ENCODE measurements at places on chromosomes 7 and 10.

DNA sequence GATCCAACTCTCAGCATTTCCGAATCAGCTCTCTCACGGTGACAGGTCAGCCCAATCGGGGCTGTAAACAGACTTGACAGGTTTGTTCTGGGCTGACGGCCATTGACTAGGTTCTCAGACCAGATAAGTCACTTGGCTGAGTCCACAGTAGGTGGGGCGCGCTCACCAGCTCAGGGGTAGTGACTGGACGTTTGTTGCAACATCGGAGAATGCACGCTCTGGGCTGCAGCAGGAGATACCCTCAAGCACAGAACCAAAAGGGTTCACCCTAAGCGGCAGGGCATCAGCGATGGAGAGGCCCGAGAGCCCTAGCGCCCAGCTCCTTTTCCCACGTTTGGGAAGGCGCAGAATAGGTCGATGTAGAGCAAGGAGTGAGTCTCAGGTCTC, 1.8 kb downstream of the KLLN start:
- no peak for DNase-seq

DNA sequence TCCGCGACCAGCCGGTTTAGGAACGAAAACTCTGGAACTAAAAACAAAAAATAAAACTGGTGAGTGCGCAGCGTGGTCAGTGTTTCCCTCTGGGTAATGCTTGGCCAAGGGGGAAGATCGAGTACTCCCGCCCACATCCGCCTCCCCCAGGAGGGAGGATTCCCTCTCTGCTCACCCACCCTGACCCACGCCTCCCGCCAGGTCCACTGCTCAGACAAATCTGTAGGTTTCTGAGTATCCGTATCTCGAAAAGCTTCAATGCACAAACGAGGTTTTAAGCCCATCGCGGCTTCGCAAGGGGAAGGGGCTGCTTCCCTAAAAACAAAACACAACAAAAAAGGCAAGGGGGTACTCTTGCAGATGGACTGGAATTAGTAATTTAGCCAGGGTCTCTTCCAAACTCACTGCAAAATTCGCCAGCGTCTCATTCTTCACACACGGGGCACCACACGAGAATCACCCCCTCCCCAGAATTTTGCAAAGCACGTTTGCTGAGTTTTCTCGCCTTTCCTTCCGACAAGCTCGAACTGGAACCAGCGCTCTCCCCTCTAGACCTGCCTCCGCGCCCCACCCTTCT, 75.2 kb downstream of the INSIG1 start:
- no peak for DNase-seq

GRCh38 chr10:37975401-37975991, 951 bp downstream of the ZNF25 start:
- no peak for DNase-seq

DNA sequence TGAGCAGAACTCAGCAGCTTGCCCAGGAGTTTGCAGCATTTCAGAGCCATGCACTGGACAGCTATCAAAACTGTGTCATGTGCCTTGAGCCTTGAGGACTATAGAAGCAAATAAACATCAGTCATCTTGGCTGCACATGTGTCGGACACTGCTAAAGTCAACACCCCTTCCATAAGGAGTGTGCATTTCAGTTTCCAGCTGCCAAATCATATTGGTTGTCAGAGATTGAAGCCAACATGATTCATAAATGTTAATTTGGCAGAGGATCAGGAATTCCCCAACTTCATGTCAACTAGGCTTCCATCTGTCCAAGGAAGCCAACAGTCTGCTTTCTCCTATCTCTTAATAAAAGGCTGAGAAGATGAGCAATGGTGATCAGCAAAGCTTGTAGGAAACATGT, 32.8 kb downstream of the SLC16A12 start:
- no peak for DNase-seq

DNA sequence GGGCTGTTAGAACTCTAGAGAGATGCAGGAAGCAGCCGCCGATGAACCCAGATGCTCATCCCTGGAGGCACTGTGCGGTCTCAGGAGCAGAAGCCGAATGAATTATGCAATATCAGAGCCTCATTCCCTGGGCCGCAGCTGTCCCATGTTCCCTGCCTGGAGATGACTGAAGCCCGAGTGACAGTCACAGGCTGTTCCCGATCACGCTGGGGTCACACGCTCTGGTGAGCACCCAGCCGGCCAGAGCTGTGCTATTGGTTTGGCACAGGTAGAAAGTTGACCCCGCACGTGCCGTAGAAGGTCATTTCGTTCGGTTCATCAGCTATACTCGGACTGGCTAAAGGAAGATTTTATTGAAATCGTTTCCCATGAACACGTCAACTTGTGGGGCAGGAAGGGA, 140.5 kb upstream of the SH2B2 start:
- DNase-seq: peak; percentile 9

DNA sequence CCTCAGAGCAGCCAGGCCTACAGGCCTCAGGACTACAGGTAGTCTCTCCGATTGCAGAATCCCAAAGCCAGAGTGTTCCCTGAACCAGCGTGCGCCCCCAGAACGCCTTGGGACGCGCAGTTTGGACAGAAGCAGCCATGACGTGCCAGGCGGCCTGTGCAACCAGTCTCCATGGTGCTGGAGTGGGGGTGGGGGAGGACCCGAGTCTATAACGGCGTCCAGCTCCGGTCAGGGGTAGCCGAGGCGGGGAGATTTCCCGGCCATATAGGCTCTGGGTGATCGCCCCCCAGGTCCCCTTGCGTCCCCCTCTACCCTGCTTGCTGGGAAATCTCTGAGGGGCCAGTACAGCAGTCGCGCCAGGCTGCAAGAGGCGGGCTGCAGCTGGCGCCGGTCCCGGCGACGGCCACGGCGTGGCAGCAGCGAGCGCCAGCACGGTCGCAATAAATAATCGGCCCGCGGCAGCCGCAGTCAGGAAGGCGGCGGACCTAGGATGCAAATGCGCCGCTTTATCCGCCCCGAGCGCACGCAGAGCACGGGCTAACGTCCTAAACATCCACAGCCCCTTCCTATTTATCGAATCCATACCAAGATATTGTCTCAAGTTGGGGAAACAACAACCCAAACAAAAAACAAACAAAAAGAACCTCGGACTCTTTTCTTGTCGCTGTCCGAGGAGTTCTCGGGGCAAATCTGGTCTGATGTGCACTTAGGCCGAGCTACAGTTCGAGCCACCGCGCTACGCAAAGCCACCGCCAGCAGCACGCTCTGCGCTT, 1.6 kb downstream of the HOXA3 start:
- peak; percentile 93 for DNase-seq

DNA sequence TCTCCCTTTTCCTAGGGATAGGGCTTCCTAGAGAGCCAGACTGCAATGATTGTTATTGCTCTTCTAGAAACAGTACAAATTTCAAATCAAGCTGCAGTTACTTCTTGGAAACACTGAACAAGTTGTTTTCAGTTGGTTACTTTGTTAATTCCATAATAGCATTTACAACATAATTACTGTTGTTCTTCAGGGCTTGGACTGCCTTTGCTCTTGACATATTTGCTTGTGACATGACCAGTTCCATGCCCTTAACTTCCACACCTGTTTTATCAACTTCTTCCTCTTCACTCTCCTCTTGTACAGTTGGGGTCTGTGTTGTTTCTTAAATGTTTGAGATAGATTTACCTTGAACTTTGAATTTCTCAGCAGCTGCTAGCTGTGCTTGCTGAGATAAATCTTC, 104.4 kb downstream of the SEC23IP start:
- no peak for DNase-seq

GRCh38 chr10:8951440-8952089, 897.1 kb downstream of the GATA3 start:
- DNase-seq: no peak

- DNase-seq: no peak
Measured at GRCh38 chr10:80133206-80133605, 676 bp downstream of the PLAC9 start.

GRCh38 chr7:128425850-128426249, 16.1 kb upstream of the IMPDH1 start:
- peak; percentile 24 for DNase-seq

DNA sequence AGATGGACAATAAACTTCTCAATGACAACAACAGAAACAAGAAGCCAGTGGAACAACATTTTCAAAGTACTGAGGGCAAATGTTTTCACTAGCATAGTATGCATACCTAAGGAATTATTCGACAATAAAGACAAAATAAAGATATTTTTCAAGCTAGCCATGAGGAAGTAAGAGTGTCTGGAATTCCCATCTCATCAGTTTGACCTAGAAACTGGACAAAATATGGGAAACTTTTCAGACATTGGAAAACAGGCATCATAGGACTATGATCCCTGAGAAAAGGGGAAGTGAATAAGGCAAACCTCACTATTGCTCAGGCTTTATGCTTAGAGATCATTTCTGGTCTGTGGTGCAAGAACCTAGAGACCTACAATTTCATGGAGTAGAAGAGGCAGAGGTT, 86.3 kb downstream of the OAT start:
- DNase-seq: no peak

- DNase-seq: no peak
Measured at GRCh38 chr10:17454161-17455014, at the start of gene ST8SIA6. TSS of gene ST8SIA6 (minus strand) at chr10:17454595. CDS start at chr10:17454255, 340 bp downstream.

- no peak for DNase-seq
Measured at GRCh38 chr7:34991938-34992840, 45.1 kb downstream of the DPY19L1 start.

Measured in C1 segment of cervical spinal cord (tissue), 14 donors.